ENCODE measurements at places on chromosomes 6 and 20.

DNA sequence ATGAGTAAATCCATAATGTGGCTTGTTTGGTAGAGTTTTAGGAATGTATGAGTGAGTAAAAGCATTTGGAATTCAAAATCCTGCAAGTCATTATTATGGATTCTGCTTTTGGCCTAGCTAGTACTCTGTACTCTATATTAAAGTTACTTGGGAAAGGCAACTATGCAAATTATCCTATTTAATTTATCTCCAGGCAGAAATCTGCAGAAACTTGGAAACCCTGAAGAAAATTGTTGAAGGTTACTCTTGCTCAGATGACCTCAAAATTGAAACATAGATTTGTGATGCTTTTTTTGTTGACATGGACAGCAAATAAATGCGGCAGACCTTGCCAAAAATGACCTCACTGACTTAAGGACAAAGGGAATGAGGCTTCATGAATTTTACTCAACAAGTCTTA, 477.1 kb upstream of the EYS start:
- no peak for DNase-seq

DNA sequence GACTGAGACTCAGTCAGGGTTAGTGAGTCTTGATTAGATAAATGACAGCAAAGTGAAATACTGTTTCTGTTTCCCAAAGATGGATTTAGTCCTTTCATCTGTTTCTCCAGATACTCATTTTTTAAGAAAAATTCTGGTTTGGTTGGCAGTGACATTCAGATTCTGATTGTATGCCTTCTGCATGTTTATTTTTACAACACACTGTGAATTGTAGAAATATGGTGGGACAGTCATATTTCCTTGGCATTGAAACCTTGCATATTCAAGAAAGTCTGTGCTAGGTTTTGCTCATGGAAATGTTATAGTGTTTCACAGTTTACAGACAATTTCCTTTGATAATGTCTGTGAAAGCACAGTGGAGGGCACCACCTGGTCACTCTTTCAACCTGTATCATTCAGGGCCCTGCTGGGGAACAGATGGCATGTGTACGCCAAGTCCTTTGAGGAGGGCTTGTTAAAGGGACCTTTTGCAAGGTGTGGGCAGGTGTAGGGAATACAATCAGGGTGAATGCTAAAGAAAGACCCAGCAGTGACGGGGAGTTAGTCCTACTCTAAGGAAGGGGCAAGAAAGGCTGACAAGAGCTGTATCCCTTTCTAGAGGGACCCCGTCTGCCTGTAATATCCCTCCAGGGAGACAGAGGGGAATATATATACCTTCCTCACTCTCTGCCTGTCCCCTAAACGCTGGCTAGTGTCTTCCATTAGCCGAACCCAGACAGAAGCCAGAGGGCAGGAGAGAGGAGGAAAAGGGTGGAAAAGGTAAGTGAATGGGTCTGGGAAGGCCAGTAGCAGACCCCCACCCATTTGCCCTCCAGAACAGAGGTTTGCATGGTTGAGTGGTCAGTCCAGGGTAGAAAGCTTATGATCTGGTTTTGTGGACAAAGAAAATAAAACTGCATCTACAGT, 10.2 kb downstream of the PLCB4 start:
- DNase-seq = no peak

GRCh38 chr6:25925876-25926275, 4.6 kb downstream of the SLC17A2 start:
- DNase-seq = no peak

DNA sequence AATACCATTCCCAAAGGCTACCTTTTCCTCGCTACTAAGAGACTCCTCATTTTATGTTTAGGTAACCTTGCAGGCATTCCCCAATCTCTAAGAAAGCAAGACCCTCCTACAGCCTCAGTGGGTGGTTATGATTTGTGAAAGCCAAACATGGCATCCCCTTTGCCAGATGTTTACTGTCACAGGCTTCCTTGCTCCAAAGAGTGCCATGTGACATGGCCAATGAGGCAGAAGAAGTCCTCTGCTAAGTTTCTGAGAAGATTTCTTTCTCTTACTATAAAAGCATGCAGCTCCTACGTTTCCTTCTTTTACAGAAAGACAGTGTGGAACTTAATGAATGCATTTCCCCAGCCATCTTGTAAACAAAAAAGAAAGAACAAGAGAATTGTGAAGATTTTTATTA, 688.2 kb downstream of the TBC1D32 start:
- no peak for DNase-seq

GRCh38 chr6:157761331-157761921, 61.6 kb upstream of the SNX9 start:
- DNase-seq = no peak

- no peak for DNase-seq
Observed at GRCh38 chr6:22756365-22756764, 187.0 kb downstream of the HDGFL1 start.

- DNase-seq = no peak
Observed at GRCh38 chr20:45828589-45828988, 1.5 kb upstream of the TNNC2 start.

DNA sequence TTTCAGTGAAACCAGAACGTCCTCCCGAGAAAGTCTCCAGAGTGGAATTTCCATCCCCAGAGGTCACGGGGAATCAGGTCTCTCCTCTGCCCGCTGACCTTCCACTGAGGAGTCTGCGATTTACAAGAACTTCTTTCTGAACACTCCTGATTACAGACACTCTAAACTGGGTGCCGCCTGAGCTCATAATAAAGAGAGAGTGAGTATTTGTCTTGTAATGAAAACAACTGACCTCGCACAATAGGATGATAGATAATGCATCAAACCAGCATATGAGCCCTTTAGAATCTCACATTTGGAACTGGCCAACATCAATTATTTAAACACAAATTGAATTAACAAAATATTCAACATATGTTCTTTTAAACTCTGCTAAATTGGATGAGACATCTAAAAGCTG, 47.5 kb downstream of the DLL1 start:
- no peak for DNase-seq

DNA sequence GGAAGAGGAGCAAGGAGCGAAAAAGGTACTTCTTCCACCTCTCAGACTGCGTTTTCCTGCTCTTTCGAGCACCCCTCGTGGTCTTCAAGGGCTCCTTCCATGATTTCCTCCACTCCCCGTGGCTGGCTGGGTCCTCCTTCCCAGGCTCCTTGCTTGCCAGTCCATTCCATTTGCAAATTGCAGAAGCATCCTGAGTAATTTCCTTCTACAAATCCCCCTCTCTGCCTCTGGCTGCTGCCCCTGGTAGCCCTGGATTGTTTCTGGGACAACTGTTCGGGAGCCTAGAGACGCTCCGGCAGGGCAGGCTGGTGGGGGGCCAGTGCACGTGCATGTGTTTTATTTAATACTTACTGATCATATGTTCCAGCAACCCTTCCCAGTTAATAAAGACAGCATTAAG, 173.1 kb downstream of the ZMYND8 start:
- no peak for DNase-seq

GRCh38 chr6:32809171-32809570, 7.6 kb downstream of the HLA-DOB start:
- DNase-seq = no peak

- no peak for DNase-seq
Observed at GRCh38 chr6:129754750-129755149, 44.8 kb upstream of the ARHGAP18 start.

DNA sequence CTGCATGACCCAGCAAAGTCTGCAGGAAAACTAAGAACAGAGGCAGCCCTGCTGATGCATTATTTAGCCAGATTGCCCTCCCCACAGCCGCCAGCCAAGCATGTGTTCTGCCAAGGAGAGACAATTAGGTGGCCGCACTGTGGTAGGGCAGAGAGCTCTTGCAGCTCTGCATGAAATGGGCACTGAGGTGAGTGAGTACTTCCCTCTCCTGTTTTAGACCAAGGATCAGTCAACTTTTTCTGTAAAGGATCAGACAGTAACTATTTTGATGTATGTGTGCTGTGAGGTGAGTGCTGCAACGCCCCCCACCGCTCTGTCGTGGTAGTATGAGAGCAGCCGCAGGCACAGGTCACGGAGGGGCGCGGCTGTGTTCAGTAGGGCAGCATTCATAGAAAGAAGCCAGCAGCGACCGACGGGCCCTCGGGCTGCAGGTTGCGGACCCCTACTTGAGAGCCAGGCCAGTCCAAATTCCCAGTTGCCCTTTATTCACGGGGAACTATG, 23.8 kb upstream of the FAM50B start:
- peak; percentile 60 for DNase-seq

GRCh38 chr20:47489448-47489872, 12.2 kb upstream of the NCOA3 start:
- DNase-seq = no peak

DNA sequence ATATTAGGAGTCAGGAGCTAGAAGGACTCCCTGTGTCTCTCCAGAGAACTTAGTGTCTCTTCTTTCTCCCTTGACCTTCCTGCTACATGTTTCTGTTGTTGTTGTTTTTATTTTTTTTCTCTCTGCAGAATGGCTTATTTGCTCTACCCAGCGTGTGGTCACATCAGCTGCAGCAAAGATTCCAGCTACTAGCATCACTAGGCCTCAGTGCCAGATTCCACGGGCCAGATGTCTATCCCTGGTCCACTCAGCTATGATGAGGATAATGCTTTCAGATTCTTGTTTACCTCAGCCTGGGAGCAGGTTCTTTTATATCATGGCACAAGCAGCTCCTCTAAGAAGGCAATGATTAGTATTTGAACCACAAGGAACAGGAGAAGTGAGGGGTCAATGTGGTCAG, 110.0 kb downstream of the PLCB1 start:
- no peak for DNase-seq

GRCh38 chr6:33634161-33634727, 13.1 kb downstream of the ITPR3 start:
- no peak for DNase-seq

- peak; percentile 79 for DNase-seq
Observed at GRCh38 chr6:143060806-143061596, at the start of gene AIG1. Gene AIG1 (plus strand): TSS chr6:143060889. CDS start chr6:143060926, 37 bp downstream.

DNA sequence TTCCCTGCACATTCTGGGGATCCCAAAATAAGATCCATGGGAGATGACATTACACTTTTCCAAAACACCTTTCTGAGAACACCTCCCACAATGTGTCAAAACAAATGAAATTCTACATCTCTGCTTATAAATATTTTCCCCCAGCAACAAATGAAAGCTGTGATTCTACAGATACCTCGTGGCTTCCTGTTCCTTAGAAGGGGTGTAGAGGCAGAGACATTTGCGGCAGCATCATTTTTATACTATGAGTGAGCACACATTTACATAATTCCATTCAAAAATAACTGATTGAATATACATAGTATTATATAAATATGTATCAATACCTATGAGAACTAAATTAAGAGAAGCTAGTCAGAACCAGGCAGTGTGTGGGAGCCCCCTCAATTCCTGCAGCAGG, 213.9 kb upstream of the JARID2 start:
- DNase-seq = no peak

- DNase-seq = no peak
Observed at GRCh38 chr20:19860737-19861136, 102.7 kb downstream of the RIN2 start.

DNA sequence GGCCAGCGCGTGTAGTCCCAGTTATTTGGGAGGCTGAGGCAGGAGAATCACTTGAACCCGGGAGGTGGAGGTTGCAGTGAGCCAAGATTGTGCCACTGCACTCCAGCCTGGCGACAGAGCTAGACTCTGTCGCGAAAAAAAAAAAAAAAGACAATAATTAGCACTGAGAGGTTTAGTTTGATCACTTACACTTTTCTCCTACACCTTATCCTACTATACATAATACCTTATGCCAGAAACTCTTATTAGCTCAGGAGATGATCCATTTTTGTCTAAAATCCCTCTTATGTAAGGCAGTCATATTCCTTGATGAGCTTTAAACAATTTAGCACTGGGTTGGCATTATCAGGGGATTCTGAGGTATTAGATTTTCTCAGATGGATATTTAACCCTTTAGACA, 3.6 kb upstream of the MTFR2 start:
- no peak for DNase-seq

DNA sequence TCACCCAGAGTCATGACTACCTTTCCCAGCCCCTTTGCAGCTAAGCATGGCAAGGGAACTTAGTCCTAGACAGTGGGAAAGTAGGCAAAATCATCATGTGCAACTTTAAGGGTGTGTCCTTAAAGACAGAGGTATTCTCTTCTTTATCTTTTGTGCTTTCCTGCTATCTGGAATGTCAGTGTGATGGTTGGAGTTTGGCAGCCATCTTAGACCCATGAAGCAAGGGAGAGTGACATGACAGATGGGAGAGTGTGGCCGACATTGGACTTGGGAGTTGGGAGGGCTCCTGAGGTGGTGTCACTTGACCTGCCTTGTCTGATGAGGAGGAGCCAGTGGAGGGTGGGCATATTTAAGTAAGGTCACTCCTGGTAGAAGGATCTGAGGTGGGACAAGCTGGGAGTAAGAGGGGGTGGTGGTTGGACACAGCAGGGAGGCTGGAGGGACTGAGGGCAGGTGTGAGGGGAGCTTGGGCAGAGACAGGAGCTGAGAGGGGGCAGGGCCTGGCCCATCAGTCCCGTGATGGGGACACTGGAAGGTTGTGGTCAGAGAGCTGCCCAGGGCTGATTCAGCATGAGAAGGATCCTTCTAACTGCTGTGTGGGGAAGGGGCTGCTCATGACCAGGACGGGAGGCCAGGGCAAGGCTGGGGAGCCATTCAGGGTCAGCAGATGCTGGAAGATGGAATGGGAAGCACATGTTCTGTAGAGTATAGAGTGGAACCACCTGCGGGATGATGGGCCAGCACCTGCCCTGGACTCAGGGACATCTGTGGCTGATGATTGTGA, 29.5 kb upstream of the SULF2 start:
- no peak for DNase-seq

DNA sequence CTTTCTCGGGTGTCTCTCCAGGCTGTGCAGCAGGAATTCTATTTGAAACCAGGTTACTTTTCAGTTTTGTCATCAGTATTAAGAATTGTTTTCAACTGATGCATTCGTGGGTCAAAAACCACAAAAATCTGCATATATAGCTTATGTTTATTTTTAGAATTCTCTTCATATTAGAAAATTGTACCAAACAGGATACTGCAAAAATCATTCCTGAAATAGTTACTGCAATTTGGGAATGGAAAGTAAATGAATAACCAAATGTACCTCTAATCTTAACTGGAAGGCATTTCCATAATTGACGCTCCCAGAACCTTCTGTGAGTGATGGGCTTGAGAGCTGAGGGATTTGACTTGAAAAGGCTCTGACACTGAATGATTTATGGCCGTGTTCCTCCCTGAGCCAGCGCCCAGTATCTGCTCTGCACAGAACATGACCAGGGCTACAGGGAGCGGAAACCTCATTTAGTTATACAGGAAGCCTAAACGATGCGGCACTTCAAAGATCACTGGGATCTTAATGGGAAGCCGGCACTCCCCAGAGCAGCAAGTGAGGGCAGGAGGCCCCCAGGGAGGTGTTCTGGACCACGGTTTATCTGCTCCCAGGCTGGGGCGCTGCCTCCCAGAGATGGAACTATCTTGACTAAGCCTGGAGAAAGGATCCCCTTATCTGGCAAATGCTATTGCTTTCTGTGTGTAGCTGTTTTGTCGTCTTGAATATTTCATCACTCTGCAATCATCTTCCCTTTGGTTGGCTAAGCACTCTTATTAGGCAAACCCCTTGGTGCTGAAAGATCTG, 446.0 kb downstream of the QKI start:
- no peak for DNase-seq

All from nucleus accumbens (tissue), 56 donors.